NCI-H1092 treated with DMSO at 0.1 percent for 48 hours (cell line): ENCODE measurements at places on chromosomes 12 and 14.

DNA sequence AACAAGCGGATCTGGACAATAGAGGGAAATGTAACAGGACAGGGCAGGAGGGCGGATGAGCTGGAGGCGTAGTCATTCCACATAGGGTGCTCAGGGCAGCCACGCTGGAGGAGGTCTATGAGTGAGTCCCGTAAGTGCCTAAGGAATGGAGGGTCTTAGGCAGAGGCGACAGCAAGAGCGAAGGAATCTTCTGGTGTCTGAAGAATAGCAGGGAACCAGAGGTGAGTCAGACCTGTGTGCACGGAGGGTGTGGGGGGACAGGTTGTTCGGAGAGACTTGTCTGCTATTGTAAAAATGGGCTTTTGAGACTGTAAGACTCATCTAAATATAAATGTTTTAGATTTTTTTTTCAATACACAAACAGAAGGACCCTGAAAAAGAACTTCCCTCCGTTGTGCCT is 70.6 kb downstream of the SETD3 start:
- DNase-seq, result no peak

- DNase-seq, result no peak
These were observed 37.0 kb downstream of the CDKL1 start for GRCh38 chr14:50359631-50360030.

DNA sequence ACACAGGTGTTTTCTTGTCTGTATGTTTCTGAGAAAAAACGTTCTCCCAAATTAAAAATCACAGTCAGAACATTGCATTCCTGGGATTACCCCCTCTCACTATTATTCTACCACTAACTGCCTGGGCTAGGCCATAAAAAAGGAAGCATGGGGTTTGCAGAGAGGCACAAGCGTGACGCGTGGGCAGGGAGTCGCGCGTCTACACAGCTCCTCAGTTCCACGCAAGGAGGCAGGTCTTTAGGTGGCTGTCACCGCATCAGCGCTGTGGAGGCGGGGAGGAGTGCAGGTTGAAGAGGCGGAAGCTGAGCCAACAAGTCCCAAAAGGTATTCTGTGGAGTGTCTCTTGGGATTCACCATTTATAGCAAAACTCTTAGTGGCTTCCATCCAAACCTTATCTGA is 109.9 kb downstream of the RIMBP2 start:
- no peak for DNase-seq

GRCh38 chr12:75275702-75276101 is 54.4 kb downstream of the CAPS2 start:
- no peak for DNase-seq

DNA sequence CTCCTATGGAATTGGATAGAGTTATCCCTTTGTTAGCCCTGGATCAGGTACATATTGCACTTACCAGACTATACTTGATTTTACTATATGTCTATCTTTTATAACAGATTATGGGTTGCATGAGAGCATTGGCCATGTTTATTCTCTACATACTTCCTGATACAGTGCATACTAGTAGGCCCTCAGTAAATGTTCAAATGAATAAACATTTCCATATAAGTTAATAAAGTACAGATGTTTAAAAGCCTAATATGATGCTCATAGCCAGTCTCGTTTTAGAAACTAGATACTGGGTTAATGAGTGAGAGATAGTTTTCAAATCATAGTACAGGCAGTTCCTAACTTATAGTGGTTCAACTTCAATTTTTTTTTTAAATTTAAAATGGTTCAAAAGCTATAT is 39.5 kb upstream of the TOMM20L start:
- DNase-seq, result no peak

- DNase-seq, result no peak
These were observed 32.6 kb downstream of the MOK start for GRCh38 chr14:102272392-102272791.

DNA sequence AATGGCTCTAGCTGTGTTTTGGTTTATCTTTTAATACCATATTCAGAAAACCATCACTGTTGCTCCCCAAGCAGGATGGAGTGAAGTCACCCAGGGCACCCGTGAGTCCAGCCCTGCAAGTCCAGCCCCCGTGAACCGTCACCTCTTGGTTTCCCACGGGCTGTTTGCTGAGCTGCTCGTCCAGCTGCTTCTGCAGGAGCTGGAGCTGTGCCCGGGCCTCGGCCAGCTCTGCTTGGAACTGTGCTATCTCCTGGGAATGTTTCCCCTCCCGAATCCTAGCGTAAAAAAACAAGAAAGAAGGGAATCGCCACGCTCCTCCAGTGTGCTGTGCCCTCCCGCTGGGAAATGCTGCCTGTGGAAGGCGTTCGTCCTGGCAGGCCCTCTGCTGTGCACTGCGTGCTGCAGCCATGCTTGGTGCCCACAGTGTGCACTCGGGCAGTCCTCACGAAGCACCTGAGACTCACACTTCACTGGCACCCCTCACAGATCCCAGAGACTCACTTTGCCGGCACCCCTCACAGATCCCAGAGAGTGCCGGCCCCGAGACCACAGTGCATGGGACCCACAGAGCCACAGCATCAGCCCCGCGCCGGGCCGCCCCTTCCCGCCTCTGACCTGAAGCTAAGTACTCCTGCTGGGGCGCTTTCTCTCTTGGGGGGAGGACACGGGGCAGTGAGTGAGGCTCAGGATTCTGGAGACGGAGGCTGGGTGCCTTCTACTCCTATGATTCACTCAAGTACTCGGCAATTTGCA is 15.4 kb upstream of the ANKLE2 start:
- peak; percentile 72 for DNase-seq

GRCh38 chr12:54238531-54238930 is 41.4 kb downstream of the CBX5 start:
- no peak for DNase-seq

- no peak for DNase-seq
These were observed 17.6 kb downstream of the AGAP2 start for GRCh38 chr12:57720606-57721595.

- no peak for DNase-seq
These were observed 15.9 kb downstream of the TAOK3 start for GRCh38 chr12:118356809-118357256.

- no peak for DNase-seq
These were observed 69.4 kb downstream of the ACSM4 start for GRCh38 chr12:7373226-7373625.

DNA sequence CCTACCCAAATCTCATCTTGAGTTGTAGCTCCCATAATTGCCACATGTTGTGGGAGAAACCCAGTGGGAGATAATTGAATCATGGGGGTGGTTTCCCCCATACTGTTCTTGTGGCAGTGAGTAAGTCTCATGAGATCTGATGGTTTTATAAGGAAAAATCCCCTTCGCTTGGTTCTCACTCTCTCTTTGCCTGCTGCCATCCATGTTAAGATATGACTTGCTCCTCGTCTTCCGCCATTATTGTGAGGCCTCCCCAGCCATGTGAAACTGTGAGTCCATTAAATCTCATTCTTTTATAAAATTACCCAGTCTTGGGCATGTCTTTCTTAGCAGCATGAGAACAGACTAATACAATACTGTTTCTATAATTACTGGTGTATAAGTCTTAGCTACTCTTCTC is 6.5 kb upstream of the BCAT1 start:
- DNase-seq, result no peak
